ENCODE measurements at places on chromosomes 2 and 18.
A peak's percentile ranks its signal among the peaks of the same experiment; 100 is the strongest.

DNA sequence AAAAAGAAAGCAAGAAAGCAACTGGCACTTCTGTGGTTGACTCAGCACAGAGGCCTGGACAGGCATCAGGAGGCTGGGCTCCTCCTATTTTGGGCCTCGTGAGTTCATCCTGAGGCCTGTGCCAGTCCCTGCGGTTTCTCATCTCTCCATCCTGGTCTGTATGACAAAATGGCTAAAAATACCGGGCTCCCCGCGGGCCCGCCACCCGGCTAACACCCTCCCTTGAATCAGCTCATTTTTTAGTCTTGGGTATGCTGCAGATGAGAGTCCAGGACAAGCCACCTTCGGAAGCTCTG, 62.3 kb upstream of the YWHAQ start:
- DNase-seq = no peak
- no peak overlapping the region for H3K4me3 ChIP-seq
- peaks cover 3% of the 10 kb centered on the region for H3K4me1 ChIP-seq
- H3K27ac ChIP-seq = no peak overlapping the region
- no peaks in the 10 kb centered on the region for H3K27me3 ChIP-seq

DNA sequence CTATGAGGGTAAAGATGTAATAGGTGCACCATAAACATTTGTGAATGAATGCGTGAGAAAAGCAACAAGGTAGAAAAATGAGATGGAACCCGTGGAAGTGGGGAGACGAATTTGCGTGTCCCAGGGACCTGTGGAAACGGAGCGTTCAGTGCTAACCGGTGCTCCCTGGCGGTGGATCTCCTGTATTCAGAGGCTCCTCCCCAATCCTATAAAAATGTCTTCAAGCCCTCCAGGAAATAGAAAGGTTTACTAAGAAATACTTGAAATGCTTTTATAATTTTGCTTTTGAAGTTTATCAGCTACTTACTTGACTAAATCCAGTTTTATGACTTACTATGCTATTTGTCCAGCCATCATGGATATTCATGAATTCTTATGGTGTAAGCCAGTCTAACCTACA, 62.8 kb upstream of the RBM44 start:
- peaks cover 23% of the 10 kb centered on the region for H3K4me1 ChIP-seq
- no peak overlapping the region for H3K4me3 ChIP-seq
- H3K27ac ChIP-seq = no peak overlapping the region
- no peaks in the 10 kb centered on the region for H3K27me3 ChIP-seq

- H3K27me3 ChIP-seq = peaks cover 10% of the 10 kb centered on the region
- no peak overlapping the region for H3K4me3 ChIP-seq
- no peaks in the 10 kb centered on the region for H3K4me1 ChIP-seq
- no peaks in the 10 kb centered on the region for H3K36me3 ChIP-seq
- no peak overlapping the region for H3K27ac ChIP-seq
- no peak for DNase-seq
Observed at GRCh38 chr2:85566265-85566664, 5.0 kb upstream of the GGCX start.

DNA sequence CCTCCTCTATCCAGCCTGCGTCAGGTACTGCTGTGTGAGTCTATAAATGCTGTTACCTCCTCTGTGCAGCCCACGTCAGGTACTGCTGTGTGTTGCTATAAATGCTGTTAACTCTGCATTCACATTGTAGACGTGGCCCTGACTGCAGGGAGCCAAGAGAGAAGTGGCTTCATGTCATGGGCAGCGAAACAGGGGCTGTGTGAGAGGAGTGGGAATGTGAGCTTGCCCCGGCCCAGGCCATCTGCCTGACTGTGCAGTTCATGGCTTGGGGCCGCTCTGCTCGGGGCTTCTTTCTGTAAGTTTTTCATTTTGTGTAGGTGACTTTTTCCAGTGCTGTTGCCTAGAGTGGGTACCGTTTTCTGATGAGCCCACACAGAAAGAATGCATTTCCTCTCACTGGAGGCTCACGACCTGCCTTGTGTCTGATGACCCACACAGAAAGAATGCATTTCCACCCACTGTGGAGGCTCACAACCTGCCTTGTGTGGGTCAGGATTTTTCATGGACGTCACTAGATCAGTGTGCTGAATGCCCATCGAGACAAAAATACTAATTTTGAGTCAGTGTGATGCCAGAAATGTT, 104.5 kb downstream of the SNTG2 start:
- no peak for DNase-seq
- no peak overlapping the region for H3K4me3 ChIP-seq

DNA sequence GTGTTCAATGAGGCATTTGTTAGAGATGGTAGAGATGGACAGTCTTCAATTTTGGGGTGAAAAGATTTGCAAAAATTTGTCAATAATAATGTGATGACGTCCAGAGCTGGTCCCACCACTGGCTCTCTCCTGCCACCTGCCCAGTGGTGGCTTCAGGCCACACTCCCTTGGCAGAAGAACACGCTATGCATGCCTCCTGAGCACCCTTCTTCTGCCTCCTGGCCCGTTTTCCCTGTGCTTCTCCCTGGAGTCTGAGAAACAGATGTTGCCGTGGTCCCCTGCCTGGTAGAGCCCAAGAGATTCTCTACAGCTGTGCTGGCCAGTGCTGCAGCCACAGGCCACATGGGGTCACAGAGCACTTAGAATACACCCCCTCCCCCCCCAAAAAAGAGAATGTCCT, 33.6 kb downstream of the INPP5D start:
- no peak overlapping the region for H3K27ac ChIP-seq
- no peak for DNase-seq
- H3K36me3 ChIP-seq = no peaks in the 10 kb centered on the region
- H3K27me3 ChIP-seq = no peaks in the 10 kb centered on the region

DNA sequence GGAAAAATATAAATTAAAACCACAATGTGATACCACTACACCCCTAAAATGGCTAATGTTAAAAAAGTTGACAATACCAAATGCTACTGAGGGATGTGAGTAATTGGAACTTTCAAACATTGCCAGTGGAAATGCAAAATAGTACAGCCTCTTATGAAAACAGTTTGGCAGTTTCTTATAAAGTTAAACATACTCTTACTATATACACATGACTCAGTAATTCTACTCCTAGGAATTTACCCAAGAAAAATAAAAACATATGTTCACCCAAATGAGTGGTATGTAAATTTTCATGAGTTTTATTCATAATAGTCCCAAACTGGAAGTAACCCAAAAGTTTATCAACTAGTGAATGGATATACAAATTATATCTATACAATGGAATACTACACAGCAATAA, 228.0 kb downstream of the CYP26B1 start:
- H3K27ac ChIP-seq = no peak overlapping the region
- H3K4me3 ChIP-seq = no peak overlapping the region
- no peak for DNase-seq
- H3K27me3 ChIP-seq = no peaks in the 10 kb centered on the region

GRCh38 chr2:74119912-74120825, 27.5 kb downstream of the BOLA3 start:
- H3K4me3 ChIP-seq = peak overlapping the region; percentile 67
- no peaks in the 10 kb centered on the region for H3K36me3 ChIP-seq
- H3K4me1 ChIP-seq = no peaks in the 10 kb centered on the region
- DNase-seq = peak; percentile 54
- H3K27me3 ChIP-seq = no peaks in the 10 kb centered on the region

- no peaks in the 10 kb centered on the region for H3K36me3 ChIP-seq
- no peak for DNase-seq
- H3K27ac ChIP-seq = no peak overlapping the region
- no peak overlapping the region for H3K4me3 ChIP-seq
- no peaks in the 10 kb centered on the region for H3K4me1 ChIP-seq
Observed at GRCh38 chr2:181371782-181372645, 85.2 kb upstream of the ITGA4 start.

DNA sequence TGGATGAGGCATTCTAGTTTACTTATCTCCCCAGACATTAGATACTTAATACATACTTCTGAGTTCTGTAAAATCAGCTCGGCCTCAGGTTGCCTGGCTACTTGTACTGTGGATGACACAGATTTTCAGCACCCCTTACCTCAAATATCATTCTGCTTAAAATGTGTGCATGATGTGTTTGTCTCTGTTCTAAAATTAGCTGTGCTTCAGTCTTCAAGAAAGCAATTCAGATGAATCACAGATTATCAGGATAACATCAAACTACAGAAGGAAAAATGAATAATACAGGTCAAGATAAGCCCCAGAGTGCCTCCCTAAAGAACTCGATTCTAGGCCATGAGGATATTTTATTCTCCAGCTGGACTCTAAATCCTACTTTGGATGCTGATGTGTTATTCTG, 21.3 kb upstream of the MAPRE2 start:
- H3K27ac ChIP-seq = no peak overlapping the region
- no peak overlapping the region for H3K4me3 ChIP-seq
- no peaks in the 10 kb centered on the region for H3K4me1 ChIP-seq
- no peaks in the 10 kb centered on the region for H3K36me3 ChIP-seq
- DNase-seq = no peak
